ENCODE measurements at places on chromosomes 12 and 14.

DNA sequence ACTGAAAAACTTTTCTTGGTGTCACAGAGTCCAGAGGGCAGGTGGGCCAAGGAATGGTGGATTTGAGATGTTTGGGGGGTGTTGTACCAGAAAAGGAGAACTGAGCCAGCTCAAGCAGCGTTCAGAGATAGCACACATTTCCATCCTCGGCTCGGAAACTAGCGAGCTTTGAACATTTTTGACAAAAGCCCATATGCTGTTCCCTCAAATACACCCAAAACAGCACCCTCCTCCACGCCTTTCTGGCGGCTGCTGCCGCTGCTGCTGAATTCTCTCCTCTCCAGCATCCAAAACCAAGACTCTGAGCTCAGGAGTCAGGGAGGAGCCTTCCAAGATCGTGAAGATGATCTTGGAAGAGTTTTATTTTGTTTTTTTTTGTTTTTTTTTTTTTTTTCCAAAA, 961 bp downstream of the SRRM4 start:
- no peak for DNase-seq
- no peaks in the 10 kb centered on the region for H3K36me3 ChIP-seq
- H3K4me3 ChIP-seq = no peak overlapping the region
- peaks cover 62% of the 10 kb centered on the region for H3K27me3 ChIP-seq
- H3K4me1 ChIP-seq = no peaks in the 10 kb centered on the region
- H3K27ac ChIP-seq = no peak overlapping the region

DNA sequence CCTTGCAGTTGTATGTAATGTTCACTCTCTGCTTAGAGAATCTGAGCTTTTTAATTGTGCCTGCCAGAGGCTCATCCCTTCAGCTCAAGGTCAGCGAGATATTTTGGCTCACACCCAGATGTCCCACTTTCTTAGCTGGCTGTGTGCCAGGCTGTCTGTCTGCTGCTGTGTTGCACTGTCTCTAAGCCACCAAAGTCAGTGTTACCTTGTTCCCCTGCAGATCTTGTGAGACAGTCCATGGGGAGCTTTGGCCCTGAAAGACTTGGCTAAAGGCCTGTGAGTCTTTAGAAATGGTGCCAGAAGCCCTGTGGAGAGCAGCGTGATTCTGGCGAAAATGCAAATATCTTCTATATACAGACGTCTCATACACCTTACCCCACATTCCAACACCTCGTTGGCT, 293.7 kb downstream of the TTC6 start:
- no peaks in the 10 kb centered on the region for H3K27me3 ChIP-seq
- H3K36me3 ChIP-seq = no peaks in the 10 kb centered on the region
- no peak overlapping the region for H3K4me3 ChIP-seq
- no peak for DNase-seq
- no peaks in the 10 kb centered on the region for H3K4me1 ChIP-seq

- H3K27me3 ChIP-seq = no peaks in the 10 kb centered on the region
- H3K27ac ChIP-seq = peak overlapping the region; percentile 15
- H3K4me3 ChIP-seq = no peak overlapping the region
- H3K4me1 ChIP-seq = peaks cover 35% of the 10 kb centered on the region
- H3K36me3 ChIP-seq = no peaks in the 10 kb centered on the region
- no peak for DNase-seq
Observed at GRCh38 chr12:29589851-29590250, 92.4 kb upstream of the OVCH1 start.

DNA sequence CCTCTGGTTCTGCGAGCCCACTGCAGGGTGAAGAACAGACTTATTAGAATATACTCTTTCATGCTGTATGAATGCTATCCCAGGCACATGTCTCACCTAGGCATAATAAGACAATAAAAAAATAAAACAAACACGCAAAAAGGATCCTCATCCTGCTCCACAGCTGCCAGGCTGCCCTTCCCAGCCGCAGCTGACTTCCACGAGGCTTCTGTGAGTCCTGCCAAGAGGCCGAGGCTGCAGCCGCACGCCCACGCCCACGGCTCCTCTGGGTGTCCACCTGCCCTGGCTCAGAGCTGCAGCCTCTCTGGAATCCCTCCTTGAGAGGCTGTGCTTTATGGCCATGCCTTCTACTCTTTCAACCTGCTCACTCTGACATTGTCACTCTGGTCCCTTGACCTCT, 6.9 kb downstream of the SMIM41 start:
- H3K4me3 ChIP-seq = no peak overlapping the region
- no peaks in the 10 kb centered on the region for H3K36me3 ChIP-seq
- peaks cover 8% of the 10 kb centered on the region for H3K4me1 ChIP-seq

DNA sequence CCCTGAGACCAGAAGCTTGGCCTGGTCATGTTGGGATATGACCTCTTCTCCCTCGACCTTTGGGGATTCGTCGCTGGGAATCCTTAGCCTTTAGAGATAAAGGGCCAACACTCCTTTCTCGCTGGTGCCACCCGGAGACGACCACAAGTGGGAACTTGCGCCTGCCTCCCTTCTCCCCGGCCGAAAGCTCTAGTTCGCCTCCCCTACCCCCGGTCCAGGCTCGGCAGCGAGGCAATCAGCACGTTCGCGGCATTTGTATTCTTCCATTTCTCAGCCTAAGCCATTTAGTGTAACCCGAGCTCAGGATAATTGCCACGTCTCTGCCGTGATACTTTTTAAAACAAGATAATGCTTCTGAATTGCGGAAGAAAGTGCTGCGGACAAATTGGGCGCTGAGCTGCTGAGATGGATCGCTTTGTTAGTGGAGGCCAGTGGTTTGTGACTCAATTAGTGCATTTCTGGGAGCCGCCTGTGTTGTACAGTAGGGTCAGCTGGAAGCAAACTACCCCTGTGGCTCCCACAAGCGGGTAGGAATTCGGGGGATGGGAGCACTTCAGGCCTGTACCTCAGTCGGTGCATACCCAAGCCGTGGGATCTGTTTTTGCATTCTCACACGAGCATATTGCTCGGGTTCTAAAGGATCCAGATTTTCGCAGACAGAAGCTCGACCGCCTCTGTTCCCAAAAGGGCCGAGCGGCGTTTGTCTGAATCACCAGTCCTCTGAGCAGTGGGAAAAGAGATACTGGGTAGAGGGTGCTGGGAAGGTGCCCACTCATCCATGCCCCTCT, 6.8 kb upstream of the SIX1 start:
- H3K36me3 ChIP-seq = no peaks in the 10 kb centered on the region
- H3K4me3 ChIP-seq = peak overlapping the region; percentile 87
- no peak for DNase-seq
- H3K27me3 ChIP-seq = peaks cover 93% of the 10 kb centered on the region
- peaks cover 19% of the 10 kb centered on the region for H3K4me1 ChIP-seq

DNA sequence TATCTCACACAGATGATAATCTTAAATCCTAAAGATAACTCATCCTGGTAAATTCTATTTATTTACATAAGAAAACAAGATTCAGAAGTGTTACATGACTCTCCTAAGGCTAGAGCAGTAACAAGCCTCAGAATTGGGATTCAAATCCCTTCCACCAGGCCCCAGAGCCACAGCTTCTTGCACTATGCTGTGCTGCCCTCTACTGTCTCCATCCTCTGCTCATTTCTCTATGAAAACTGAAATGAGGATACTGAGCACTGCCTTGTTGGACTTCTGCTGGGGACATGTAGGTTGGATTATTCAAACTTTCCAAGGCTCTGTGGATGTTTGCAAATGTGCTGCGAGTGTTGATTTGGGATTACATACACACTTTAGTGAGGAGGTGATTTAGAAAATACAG, 23.5 kb upstream of the C12orf50 start:
- no peaks in the 10 kb centered on the region for H3K4me1 ChIP-seq
- H3K27ac ChIP-seq = no peak overlapping the region
- peak; percentile 42 for DNase-seq
- H3K27me3 ChIP-seq = no peaks in the 10 kb centered on the region
- H3K4me3 ChIP-seq = no peak overlapping the region

GRCh38 chr14:89422952-89423345, 5.9 kb upstream of the FOXN3 start:
- no peaks in the 10 kb centered on the region for H3K27me3 ChIP-seq
- peak overlapping the region; percentile 19 for H3K27ac ChIP-seq
- no peak for DNase-seq

GRCh38 chr12:25130741-25131188, 64.2 kb downstream of the DNAI7 start:
- peak; percentile 66 for DNase-seq
- no peaks in the 10 kb centered on the region for H3K4me1 ChIP-seq
- H3K27me3 ChIP-seq = no peaks in the 10 kb centered on the region
- no peak overlapping the region for H3K4me3 ChIP-seq
- H3K36me3 ChIP-seq = no peaks in the 10 kb centered on the region
- no peak overlapping the region for H3K27ac ChIP-seq

- H3K36me3 ChIP-seq = no peaks in the 10 kb centered on the region
- H3K27ac ChIP-seq = no peak overlapping the region
- peaks cover 26% of the 10 kb centered on the region for H3K4me1 ChIP-seq
- H3K4me3 ChIP-seq = no peak overlapping the region
Observed at GRCh38 chr14:85523624-85524023, 6.3 kb upstream of the FLRT2 start.

DNA sequence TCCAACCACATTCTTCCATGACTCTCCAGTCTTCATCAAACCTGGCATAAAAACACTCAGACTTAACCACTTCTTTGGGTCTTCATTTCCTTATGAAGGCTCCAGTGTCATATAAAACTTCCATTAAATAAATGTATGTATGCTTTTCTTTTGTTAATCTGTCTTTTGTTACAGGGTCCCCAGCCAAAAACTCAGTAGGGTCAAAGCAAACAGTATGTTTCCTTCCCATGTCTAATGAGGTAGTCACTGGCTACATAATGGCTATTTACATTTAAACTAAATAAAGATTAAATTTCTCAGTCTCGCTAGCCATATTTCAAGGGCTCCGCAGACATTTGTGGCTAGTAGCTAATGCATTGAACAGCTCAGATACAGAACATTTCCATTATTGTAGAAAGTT, 40.1 kb upstream of the STAB2 start:
- no peaks in the 10 kb centered on the region for H3K36me3 ChIP-seq
- no peak for DNase-seq
- H3K4me3 ChIP-seq = no peak overlapping the region
- H3K27ac ChIP-seq = no peak overlapping the region
- peaks cover 3% of the 10 kb centered on the region for H3K27me3 ChIP-seq
- H3K4me1 ChIP-seq = no peaks in the 10 kb centered on the region

DNA sequence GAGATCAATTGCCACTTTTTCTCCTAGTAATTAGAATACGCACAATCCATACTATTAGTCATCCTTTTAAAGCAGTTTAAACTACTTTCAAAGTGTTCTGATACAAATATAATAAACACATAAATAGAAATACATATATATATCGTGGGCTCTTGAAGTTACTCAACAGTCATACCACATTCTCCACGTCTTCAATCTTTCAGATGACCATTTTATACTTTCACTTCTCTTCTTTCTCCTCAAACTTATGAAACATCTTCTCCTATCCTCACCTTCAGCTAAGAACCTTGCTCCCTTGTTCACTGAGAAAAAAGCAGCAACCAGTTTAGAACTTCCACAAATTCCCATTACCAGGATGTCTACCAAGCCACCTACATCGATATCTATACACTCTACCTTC, 19.2 kb downstream of the CEP290 start:
- H3K4me3 ChIP-seq = no peak overlapping the region
- no peak overlapping the region for H3K27ac ChIP-seq
- no peak for DNase-seq
- no peaks in the 10 kb centered on the region for H3K27me3 ChIP-seq
- H3K4me1 ChIP-seq = no peaks in the 10 kb centered on the region
- no peaks in the 10 kb centered on the region for H3K36me3 ChIP-seq

- H3K27me3 ChIP-seq = no peaks in the 10 kb centered on the region
- no peak overlapping the region for H3K27ac ChIP-seq
- no peaks in the 10 kb centered on the region for H3K4me1 ChIP-seq
Observed at GRCh38 chr14:47509957-47510356, 165.4 kb downstream of the MDGA2 start.

DNA sequence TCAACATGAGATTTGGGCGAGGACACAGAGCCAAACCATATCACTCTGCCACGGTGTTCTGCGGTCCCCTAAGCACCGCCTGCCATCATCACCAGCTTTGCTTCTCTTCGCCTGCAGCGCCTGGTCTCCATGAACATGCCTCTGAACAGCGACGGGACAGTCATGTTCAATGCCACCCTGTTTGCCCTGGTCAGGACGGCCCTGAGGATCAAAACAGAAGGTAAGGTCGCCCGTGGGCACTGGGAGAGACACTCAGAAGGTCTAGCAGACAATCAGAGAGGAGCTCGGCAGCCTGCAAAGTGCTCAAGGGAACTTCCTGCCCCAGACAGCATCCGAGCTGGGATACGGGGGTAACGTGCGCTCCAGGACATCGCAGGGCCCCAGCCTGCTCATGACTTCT, 126.0 kb upstream of the FKBP4 start:
- H3K27me3 ChIP-seq = no peaks in the 10 kb centered on the region
- no peaks in the 10 kb centered on the region for H3K4me1 ChIP-seq
- DNase-seq = no peak
- no peaks in the 10 kb centered on the region for H3K36me3 ChIP-seq

GRCh38 chr12:78179346-78179745, 348.7 kb downstream of the NAV3 start:
- H3K4me1 ChIP-seq = no peaks in the 10 kb centered on the region
- H3K27ac ChIP-seq = no peak overlapping the region
- no peak overlapping the region for H3K4me3 ChIP-seq
- no peaks in the 10 kb centered on the region for H3K36me3 ChIP-seq
- no peaks in the 10 kb centered on the region for H3K27me3 ChIP-seq
- no peak for DNase-seq

DNA sequence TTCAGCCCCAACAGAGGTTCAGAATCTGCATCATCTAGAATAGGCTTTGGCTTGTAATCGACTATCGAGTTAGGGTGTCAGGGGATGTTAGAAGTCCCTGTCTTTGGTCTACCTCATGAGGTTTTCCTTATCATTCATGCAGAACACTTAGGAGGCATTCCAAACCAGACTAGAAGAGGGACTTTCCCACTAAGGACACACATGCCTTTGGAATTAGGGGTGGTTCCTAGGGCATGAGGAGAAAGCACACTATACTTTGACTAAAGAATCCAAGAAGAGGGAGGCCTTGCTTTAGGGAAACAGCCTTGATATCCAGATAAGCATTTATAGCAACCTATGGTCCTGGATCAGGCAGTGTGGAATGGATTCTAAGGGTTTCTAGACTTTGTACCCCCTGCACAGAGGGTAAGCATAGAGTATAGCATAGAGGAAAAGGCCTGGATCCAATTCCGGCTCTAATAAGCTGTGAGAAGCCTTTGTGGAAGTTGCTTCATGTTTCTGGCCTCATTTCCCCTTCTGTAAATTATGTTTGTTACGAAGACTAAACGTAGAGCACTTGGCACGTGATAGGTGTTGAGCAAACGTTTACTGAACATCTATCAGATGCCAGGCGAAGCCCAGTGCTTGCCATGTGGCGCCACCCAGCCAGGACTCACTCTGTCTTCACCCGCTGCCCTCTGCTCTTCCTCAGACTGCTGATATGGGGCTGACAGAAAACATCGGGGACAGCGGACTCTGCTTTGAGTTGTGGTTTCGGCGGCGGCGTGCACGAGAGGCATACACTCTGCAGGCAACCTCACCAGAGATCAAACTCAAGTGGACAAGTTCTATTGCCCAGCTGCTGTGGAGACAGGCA, 13.2 kb downstream of the ZNF219 start:
- no peak overlapping the region for H3K4me3 ChIP-seq
- H3K4me1 ChIP-seq = no peaks in the 10 kb centered on the region
- H3K27ac ChIP-seq = peak overlapping the region; percentile 62
- DNase-seq = no peak

- DNase-seq = no peak
- no peak overlapping the region for H3K4me3 ChIP-seq
- no peaks in the 10 kb centered on the region for H3K36me3 ChIP-seq
- no peaks in the 10 kb centered on the region for H3K4me1 ChIP-seq
Observed at GRCh38 chr12:131471946-131472732, 238.8 kb upstream of the SFSWAP start.
